ENCODE measurements at places on chromosomes 2 and 18.

DNA sequence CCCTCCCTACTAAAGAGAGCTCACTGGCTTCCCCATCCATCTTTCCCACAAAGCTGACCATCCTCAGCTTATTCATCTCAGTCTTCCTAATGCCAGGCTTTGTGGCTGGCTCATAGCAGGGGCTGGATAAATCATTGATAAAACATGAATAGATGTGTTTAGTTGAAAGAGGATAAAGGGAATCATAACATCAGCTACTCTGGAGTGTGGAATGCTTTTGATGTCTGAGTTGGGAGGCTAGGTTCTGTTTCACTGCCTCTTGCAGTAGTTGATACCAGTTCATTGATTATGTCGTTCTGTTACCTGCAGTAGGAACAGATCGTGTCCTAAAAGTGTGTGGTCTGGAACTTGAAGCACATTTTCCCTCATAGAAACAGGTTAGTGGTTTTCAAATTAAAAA is 66.3 kb upstream of the HK2 start:
- DNase-seq = no peak

DNA sequence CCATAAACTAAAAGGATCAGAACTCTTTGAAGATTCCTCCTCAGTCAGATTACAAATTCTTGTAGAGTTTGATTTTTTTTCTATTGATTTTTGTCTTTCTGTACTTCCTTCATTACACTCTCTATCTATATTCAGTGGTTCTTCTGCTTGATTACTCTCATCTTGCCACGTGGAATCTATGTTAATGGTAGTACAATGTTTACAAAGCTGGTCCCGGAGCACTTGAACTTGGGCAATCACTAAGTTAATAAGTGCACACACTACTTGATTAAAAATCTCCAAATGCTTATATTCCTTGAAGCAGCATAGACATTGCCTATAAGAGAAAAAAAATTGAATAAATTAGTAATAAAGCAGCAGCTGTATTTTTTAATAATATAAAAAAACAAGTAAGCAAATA is 65.1 kb downstream of the USP34 start:
- no peak for DNase-seq

DNA sequence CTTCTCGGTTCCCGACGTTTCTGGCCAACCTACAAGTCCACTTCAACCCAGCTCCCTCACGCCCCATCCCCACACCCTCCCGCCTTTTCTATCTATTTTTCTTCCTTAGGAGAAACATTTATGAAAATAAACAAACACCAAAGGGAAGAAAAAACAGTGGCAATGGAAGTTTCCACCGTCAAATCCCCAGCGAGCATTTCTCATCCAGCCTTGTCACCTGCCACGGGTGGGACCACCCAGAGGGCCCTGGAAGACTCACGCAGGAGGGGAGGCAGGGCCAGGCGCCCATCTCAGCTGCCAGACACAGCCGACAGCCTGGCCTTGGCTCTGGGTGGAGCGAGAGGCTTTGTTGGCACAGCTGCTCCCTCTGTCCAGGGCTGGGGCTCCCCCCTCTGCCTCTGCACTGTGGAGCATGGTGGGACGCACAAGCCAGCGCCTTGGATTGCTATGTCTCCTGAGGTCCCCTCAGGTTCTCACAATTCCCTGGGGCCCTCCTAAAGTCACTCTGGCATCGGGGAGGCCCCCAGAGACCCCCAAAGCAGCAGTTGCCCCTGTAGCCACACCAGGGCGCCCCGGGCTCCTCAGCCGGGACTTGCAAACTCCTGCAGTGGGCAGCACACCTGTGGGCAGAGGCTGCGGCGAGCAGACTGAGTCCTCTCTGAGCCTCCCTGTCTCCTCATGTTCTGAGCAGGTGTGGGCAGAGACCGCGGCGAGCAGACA is 395.7 kb upstream of the SALL3 start:
- DNase-seq = no peak

- no peak for DNase-seq
These were observed 57.7 kb upstream of the MAP4K3 start for GRCh38 chr2:39494784-39495251.

DNA sequence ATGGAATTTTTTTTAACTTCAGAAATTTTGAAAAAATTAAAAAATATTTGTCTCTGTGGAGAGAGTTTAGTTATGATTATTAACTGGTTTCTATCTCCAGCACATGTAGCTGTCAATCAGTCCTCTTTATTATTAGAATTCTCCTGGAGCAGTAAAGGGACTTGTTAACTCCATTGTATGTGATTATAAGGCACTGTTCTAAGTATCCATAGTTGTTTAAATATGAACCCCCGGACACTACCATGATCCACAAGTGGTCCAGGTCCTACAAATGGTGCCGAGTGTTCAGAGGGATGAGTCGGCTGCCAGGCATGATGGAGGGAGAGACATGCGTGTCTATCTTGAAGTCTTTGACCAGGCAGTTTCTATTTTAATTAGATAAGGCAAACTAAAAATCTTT is 492 bp downstream of the CHRNA1 start:
- no peak for DNase-seq
